ENCODE measurements at places on chromosomes 7 and 10. TPM values are rescaled to one million over a fixed set of nuclear protein-coding genes. Genes with fewer than 3 reads are reported as not detected.
A peak's percentile ranks its signal among the peaks of the same experiment; 100 is the strongest.

The GPRIN2 gene
- not detected for polyA plus RNA-seq

DNA sequence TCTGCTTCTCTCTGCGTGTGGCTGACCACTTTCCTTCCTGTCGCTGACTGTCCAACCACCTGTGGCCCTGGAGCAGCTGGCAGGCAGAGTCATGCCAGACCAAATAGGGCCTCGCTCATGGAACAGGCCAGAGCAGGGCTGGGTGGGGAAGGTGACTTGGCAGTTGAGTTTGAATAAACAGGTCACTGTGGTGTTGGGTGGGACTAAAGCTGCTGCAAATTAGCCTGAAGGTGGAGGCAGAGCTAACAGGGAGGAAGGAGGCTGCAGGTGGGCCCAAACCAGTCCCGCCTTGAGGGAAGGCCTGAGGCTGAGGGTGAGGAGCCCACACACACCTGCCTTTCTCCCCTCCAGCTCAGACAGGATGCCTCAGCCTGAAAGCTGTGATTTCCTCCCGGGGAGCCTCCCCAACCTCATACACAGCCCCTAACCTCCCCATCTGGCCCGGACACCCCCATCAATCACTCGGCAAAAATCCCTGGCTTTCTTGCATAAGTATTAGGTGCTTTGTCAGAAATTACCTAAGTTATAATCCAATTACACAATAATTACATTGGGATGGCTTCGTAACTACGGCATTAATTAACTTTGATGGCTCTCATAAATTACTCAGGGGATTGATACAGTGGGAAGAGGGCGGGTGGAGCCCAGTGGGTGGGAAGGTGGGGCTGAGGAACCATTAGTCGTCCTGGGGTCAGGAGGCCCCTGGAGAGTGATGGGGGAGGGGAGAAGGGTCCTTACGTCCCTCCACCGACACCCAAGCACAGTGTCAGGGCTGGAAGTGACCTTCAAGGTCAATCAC lies 97.7 kb upstream of the PCBD1 start:
- DNase-seq = no peak

DNA sequence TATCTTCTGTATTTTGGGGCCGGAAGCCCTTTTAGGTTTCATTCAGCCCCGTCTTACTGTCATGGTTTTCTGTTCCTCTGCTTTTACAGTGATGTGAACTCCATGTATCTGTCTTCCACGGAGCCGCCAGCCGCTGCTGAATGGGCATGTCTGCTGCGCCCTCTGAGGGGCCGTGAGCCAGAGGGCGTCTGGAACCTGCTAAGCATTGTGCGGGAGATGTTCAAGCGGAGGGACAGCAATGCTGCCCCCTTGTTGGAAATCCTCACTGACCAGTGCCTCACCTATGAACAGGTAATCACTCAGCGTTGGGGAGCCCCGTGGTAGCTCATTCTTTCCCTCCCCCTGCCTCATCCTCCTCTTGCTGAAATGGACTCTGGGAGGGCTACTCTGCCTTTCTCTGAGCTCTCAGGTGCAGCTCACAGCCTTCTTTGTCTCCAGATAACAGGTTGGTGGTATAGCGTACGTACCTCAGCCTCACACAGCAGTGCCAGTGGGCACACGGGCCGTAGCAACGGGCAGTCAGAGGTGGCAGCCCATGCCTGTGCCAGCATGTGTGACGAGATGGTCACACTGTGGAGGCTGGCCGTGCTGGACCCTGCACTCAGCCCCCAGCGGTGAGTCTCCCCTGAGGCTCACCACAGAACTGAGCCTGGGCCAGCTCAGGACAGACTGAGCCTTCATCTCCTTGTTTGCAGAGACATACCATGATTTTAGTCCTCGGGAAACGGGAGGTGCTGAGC lies 5.7 kb downstream of the ZSWIM8 start:
- no peak for DNase-seq

- DNase-seq = peak; percentile 65
Observed at GRCh38 chr7:135801045-135801693, 52.6 kb upstream of the FAM180A start.
